ENCODE measurements at places on chromosomes 16 and 17.

GRCh38 chr16:84613408-84614072 is 4.3 kb downstream of the COTL1 start:
- no peak for DNase-seq

DNA sequence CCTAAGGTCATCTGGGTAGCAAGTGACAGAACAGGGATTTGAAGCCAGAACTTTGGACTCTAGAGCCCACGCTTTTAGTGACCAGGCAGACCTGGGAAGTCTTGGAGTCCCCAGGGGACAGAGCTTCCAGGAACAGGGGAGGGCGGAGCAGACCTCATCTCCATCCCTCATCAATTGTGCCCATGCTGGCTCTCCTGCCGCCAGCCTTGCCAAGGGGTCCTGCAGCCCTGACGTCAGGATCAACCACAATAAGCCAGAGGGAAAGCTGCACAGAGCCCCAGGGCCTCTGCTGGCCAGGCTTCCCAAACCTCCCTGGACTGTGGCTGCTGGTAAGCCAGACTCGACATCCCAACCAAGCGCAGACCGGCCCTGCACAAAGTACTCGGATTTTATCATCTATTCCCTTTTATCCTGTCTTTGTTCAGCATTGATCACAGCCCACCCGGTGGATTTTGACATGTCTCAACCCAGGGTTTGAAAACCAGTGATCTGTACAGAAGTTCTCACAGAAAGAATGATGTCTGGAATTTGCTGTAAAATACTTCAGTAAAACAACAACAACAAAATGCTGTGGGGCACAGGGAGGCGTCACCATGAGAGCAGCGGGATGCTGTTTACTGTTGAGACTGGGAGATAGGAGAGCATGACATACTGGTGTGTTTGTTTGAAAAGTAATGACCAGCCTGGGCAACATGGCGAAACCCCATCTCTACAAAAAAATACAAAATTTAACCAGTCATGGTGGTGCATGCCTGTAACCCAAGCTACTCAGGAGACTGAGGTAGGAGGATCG is 11.8 kb downstream of the C16orf74 start:
- DNase-seq = no peak

- DNase-seq = no peak
These were observed 2.7 kb downstream of the MT1A start for GRCh38 chr16:56641166-56641565.

- DNase-seq = peak; percentile 64
These were observed 32.1 kb upstream of the JPT2 start for GRCh38 chr16:1645914-1646525.

DNA sequence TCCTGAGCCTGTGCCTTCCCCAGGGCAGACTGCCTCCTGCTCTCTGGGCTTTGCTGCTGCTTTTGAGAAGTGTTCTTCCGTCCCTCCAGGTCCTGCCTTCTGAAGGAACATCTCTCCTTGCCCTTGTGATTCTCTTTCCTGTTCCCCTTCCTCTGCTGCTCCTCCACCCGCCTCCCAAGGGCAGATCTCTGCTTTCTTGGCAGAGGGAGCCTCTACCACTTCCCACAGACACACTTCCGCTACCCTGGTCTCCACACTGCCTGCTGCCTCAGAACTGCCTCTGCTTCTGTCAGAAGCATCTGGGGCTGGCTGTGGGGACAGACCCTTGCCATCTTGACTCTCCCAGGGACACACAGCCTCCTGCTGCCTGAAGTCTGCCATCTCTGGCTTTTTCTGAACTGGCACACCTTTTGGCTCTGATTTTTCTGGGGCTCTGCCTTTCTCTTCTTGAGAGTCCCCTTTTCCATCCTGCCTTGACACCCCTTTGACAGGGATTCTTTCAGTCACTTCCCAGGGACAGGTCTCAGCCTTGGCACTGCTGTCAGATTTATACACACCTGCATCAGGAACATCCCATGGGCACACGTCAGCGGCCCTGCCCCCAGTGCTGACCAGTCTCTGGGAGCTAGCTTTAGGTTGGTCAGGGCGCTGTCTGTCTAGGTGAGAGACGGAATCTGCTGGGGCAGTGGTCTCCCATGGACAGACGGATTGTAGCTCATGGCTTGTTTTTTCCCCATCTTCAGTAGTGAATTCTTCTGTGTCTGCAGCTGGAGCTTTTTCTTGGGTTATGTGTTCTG is 16.6 kb downstream of the GPR179 start:
- DNase-seq = no peak

- no peak for DNase-seq
These were observed 28.4 kb downstream of the PLXDC1 start for GRCh38 chr17:39122991-39123390.

- DNase-seq = peak; percentile 70
These were observed at the start of gene MVP for GRCh38 chr16:29820271-29820701. Gene MVP (plus strand): TSS chr16:29820462. CDS start chr16:29830550, 10,088 bp downstream.

GRCh38 chr17:34788696-34789095 is 172.6 kb downstream of the CCT6B start:
- no peak for DNase-seq

DNA sequence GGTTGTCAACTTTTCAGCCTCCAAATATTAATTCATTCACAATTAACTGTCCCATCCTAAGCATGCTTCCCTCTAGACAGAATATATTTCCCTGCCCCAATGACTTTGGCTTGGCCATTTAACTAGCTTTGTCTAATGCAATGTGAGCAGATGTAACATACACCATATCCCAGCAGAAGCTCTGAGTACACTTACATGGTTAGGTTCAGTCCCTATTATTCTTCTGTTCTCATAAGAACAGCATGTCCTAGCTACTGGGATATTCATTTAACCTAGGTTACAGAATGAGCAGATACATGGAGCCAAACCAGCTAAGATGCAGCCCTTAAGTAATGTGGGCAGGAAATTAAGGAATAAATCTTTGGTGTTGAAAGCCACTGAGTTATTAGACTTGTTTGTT is 31.8 kb downstream of the MED13 start:
- DNase-seq = no peak

GRCh38 chr16:31134091-31134571 is 1.4 kb downstream of the PRSS8 start:
- DNase-seq = peak; percentile 42

DNA sequence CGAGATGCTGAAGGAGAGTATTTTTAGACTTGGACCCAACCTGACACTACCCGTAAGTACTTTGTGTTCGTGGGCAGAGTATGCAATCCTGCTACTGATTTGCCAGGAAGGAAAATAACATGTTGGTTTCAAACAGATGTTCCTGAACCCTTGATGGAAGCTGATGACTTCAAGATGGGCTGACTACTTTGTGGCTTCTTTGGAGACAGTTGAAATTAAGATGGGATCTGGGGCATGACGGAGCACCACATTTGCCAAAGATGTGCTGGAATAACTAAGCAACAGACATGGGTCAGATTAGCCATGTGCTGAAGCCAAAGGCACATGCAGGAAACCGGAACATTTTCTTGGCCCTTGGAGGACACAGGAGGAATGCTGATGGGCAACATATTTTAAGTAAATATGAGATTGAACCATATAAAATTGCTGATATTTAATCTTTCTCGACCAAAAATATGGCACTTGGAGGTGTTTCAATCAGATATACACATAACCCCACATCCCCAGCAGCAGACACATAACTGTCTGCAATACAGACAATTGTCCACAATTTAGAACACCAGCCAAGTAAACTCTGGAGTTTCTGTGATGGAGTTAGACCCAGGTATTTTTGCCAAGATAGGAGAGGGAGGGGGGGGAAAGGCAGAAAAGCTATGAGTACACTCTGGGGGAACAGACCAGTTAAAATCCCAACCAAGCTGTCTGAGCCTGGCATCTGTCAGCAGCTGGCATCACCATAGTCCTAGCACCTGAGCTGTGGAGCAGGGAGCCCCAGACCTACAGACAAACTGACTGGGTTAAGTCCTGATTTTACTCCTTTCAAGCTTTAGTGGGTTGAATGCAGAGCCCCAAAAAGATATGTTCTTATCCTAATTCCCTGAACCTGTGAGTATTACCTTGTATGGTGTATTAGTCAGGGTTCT is 329.4 kb upstream of the CDH5 start:
- no peak for DNase-seq

GRCh38 chr16:8849411-8850011 is 19.3 kb downstream of the CARHSP1 start:
- peak; percentile 93 for DNase-seq

- DNase-seq = peak; percentile 18
These were observed 42.2 kb upstream of the INTS2 start for GRCh38 chr17:61970030-61970429.

- DNase-seq = no peak
These were observed 39.5 kb downstream of the GPT2 start for GRCh38 chr16:46923513-46924295.

GRCh38 chr16:80346111-80346632 is 194.6 kb upstream of the DYNLRB2 start:
- DNase-seq = no peak

DNA sequence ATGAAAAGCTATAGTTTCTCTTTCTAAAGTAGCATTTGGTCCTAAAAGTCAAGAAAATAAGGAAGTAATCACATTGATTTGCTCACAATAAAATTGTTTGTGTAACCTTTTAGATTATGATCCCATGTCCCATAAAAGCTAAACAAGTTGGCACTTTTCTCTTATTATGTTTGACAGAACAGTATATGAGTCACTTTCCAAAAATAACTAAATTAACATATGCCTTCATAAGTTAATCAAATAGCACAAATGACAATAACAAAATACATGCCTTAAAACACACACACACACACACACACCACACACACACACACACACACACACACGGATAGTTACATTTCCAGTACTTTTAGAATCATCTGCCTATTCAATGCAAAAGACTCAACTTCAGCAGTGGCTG is 2.8 kb downstream of the MED13 start:
- no peak for DNase-seq

GRCh38 chr17:80449194-80449929 is 27.0 kb downstream of the NPTX1 start:
- no peak for DNase-seq
